ENCODE measurements at places on chromosomes 13 and 19.

DNA sequence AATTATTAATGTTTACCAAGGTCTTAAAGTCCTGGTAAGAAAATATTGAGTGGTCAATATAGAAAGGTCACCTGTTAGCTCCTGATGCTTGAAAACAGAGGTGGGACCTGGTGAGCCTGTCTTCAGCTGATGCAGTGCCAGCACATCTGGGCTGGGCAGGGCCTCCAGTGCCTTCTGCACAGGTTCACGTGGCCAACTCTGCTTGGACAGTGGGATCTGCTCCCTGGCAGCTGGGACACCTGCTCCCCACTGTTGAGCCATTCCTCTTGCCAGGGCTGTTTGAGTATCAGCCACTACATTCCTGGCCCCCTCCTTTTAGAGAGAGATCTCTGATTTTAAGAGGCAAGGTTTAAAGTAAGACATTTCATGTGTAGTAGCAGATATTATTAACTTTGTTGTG, 135.0 kb downstream of the TM9SF2 start:
- DNase-seq, result no peak

DNA sequence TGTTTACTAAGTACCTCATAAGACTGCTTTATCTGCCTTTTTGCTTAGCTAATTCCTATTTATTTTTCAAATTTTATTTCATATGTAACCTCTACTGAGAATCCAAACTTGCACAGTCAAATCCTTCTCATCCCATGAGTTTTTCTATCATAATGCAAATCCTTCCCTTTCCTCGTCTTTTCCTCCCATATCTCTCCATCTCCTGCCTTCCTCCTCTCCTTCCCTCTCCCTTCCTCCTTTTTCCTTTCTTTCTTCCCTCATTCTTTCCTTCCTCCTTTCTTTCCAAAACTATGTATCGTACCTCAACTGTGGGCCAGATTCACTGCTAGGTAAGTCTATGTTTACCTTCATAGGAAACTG, 201.4 kb upstream of the TMTC4 start:
- DNase-seq, result no peak

DNA sequence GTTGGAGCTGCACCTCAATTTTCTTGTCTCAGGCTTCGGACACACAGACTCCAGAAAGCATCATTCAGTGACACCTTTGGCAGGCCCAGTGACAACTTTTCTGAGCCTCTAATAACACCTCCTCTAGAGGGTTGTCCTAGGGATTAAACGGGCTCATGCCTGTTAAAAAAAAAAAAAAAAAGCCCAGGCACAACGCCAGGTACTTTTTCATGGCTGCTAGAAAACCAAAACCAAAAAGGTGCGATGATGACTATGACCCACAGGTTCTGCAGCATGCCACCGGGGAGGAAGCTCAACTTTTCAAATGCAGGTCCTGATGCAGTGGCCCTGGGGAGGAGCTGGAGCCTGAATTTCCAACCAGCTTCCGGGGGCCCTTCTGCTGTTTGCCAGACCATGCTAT, 184.2 kb downstream of the ABCC4 start:
- no peak for DNase-seq

- no peak for DNase-seq
These were observed 4.2 kb downstream of the KLK3 start for GRCh38 chr19:50858886-50859285.

Data from HTR-8/SVneo (cell line).